ENCODE measurements at places on chromosomes 7 and 10.

DNA sequence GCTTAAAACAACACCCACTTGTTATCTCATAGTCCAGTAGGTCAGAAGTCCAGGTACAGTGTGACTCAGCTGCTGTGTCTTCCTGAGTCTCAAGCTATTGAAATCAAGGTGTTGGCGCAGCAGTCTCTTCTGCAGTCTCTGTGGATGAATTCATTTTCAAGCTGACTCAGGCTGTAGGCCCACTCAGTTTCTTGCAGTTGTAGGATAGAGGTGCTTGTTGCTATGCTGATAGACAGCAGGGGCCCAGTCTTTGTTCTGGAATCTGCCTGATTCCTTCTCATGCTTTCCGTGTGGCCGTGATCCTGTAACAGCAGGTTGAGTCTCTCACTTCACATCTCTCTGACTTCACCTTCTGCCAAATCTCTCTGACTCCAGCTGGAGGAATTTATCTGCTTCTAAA is 400.4 kb upstream of the POM121L12 start:
- H3K4me1 ChIP-seq: no peaks in the 10 kb centered on the region
- H3K27me3 ChIP-seq: no peaks in the 10 kb centered on the region
- no peak overlapping the region for H3K27ac ChIP-seq
- no peak for DNase-seq
- no peaks in the 10 kb centered on the region for H3K36me3 ChIP-seq
- H3K4me3 ChIP-seq: no peak overlapping the region

- peaks cover 30% of the 10 kb centered on the region for H3K27me3 ChIP-seq
- no peaks in the 10 kb centered on the region for H3K4me1 ChIP-seq
- no peak overlapping the region for H3K4me3 ChIP-seq
- H3K27ac ChIP-seq: no peak overlapping the region
Measured at GRCh38 chr10:77405771-77406241, 231.8 kb downstream of the KCNMA1 start.

GRCh38 chr7:110774071-110774470 is 316.9 kb upstream of the LRRN3 start:
- H3K27ac ChIP-seq: no peak overlapping the region
- H3K27me3 ChIP-seq: no peaks in the 10 kb centered on the region
- no peak overlapping the region for H3K4me3 ChIP-seq
- no peak for DNase-seq

DNA sequence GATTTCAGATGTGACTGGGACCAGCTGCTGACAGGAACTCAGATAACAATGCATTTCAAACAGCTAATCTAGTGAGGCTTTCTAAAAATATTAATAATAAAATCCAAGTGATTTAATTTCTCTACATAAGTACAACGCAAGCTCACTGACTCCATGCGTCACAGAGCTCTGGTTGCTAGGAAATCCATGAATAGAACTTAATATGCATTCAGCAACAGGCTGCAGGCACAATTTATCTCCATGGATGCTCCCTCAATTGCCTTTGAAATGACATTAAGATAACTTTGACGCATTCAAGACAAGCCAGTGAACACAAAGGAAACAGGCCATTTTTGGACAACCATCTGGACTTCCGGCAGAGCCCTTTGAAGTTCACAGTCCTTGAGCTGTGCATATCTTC is 118.7 kb upstream of the COL1A2 start:
- H3K36me3 ChIP-seq: no peaks in the 10 kb centered on the region
- no peak for DNase-seq
- H3K27ac ChIP-seq: no peak overlapping the region
- no peaks in the 10 kb centered on the region for H3K4me1 ChIP-seq
- no peaks in the 10 kb centered on the region for H3K27me3 ChIP-seq
- H3K4me3 ChIP-seq: no peak overlapping the region

DNA sequence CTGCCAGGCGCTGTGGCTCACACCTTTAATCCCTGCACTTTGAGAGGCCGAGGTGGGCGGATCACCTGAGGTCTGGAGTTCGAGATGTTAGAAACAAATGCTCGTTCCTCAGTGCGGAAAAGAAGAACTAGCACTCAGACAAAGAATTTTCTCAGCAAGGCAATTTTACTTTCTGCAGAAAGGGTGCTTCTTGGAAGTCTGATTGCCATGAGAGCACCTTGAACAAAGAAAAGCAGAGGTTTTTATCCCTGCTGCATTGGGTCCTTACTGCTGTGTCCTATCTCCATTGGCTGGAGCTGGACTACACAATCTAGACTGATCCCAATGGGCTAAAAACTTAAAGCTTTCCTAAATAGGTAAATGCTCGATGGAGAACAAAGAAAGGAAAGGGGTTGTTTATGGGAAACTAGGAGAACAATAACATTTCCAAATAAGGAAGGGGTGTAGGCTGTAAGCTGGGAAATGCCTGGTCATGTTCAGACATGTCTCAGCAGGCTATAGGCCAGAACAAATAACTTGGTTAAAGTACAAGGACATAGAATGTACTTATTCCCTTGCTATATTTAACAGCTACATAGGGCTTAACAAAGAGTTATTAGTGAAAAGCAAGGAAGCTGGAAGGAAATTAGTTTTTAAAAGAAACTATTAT is 26.1 kb upstream of the ACTR3B start:
- no peak overlapping the region for H3K27ac ChIP-seq
- DNase-seq: no peak
- no peaks in the 10 kb centered on the region for H3K4me1 ChIP-seq
- peaks cover 3% of the 10 kb centered on the region for H3K36me3 ChIP-seq
- H3K27me3 ChIP-seq: peaks cover 5% of the 10 kb centered on the region
- H3K4me3 ChIP-seq: no peak overlapping the region

GRCh38 chr7:29915481-29916215 is 74.0 kb downstream of the SCRN1 start:
- H3K27me3 ChIP-seq: peaks cover 44% of the 10 kb centered on the region
- no peaks in the 10 kb centered on the region for H3K36me3 ChIP-seq
- H3K27ac ChIP-seq: no peak overlapping the region
- no peaks in the 10 kb centered on the region for H3K4me1 ChIP-seq

- DNase-seq: no peak
- no peaks in the 10 kb centered on the region for H3K36me3 ChIP-seq
- H3K27ac ChIP-seq: no peak overlapping the region
- peaks cover 5% of the 10 kb centered on the region for H3K27me3 ChIP-seq
Measured at GRCh38 chr10:129993621-129994020, 29.5 kb upstream of the EBF3 start.

DNA sequence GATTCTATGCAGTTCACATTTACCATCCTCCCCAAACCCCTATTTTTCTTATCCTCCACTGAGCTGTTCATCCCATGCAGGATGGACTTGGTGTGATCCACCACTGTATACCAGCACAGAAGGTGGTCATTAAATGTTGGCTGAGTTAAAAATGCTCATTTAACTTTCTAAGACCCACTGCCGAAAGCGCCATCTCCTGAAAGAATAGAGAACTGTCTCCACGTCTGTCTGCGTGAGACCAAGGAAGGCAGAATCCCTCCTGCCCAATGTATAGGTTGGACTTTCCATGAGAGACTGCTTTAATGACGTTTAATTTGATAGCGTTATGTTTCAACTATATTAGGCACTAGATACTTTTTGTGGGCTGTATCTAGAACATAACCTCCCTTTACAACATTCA is 124.3 kb downstream of the GPAM start:
- H3K27ac ChIP-seq: no peak overlapping the region
- H3K4me1 ChIP-seq: no peaks in the 10 kb centered on the region
- H3K27me3 ChIP-seq: peaks cover 25% of the 10 kb centered on the region
- H3K36me3 ChIP-seq: no peaks in the 10 kb centered on the region

- H3K4me3 ChIP-seq: no peak overlapping the region
- DNase-seq: no peak
- H3K36me3 ChIP-seq: no peaks in the 10 kb centered on the region
- H3K4me1 ChIP-seq: peaks cover 5% of the 10 kb centered on the region
- H3K27ac ChIP-seq: no peak overlapping the region
- H3K27me3 ChIP-seq: no peaks in the 10 kb centered on the region
Measured at GRCh38 chr7:149883048-149883438, 9.3 kb downstream of the ATP6V0E2 start.

GRCh38 chr10:105837951-105838350 is 1196.9 kb downstream of the SORCS3 start:
- DNase-seq: no peak
- H3K4me1 ChIP-seq: peaks cover 7% of the 10 kb centered on the region
- peaks cover 2% of the 10 kb centered on the region for H3K36me3 ChIP-seq
- peak overlapping the region; percentile 19 for H3K27ac ChIP-seq
- H3K27me3 ChIP-seq: no peaks in the 10 kb centered on the region
- H3K4me3 ChIP-seq: peak overlapping the region; percentile 68

DNA sequence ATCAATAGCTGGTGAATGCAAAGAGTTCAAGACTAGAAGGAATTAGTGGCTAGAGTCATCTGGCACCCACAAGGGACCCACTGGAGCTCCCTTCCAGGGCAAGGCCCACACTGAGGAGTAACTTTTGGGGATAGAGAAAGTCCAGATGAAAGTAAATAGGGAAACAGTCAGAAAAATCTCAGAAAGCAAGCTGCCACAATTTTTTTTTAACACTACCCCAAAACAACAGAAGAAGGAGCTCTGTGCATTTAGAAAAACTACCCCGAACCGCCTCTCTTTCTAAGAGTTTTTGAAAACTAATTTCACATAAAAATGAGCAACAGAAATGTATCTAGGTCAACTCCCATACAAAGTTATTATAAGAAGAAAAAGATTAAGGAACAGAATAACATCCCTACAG is 42.2 kb downstream of the AOAH start:
- H3K36me3 ChIP-seq: no peaks in the 10 kb centered on the region
- peak overlapping the region; percentile 45 for H3K27ac ChIP-seq
- peaks cover 22% of the 10 kb centered on the region for H3K4me1 ChIP-seq
- no peaks in the 10 kb centered on the region for H3K27me3 ChIP-seq
- no peak overlapping the region for H3K4me3 ChIP-seq

- H3K27me3 ChIP-seq: peaks cover 48% of the 10 kb centered on the region
- DNase-seq: no peak
- H3K4me1 ChIP-seq: peaks cover 4% of the 10 kb centered on the region
- peaks cover 2% of the 10 kb centered on the region for H3K36me3 ChIP-seq
- no peak overlapping the region for H3K27ac ChIP-seq
Measured at GRCh38 chr10:48500771-48501170, 104.1 kb downstream of the ARHGAP22 start.

DNA sequence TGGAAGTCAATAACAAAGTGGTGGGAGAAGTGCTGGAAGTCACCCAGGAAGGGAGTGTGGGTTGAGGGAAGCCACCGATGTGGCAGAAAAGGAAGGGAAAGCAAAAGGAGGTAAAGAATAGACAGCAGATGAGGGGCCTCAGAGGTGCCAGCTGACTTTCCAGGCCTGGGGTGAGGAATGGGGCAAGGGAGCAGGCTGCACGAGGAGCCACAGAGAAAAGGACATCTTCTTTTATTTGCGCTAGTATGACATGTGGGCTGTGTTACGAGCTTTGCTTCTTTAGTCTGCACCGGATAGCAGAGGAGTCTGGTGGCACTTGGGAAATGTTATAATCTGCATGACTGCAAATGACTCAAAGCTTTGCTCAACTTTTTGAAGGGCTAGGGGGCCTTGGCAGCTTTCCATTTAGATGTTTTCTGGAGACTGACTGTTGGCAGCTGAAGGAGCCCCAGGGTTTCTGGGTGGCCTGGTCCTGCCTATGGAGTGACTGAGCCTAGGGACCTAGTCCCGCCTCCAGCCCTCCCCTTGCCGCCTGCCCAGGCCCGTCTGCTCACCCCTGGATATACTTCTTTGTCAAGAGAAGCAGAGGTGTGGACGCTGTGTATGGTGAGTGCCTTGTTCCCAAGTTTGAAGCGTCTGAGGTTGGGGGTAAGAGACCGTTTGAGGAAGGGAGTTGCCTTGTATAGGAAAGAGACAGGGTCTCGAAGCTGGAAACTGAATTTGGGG is 5.1 kb downstream of the PRXL2A start:
- peaks cover 14% of the 10 kb centered on the region for H3K4me1 ChIP-seq
- no peak for DNase-seq
- no peaks in the 10 kb centered on the region for H3K36me3 ChIP-seq

DNA sequence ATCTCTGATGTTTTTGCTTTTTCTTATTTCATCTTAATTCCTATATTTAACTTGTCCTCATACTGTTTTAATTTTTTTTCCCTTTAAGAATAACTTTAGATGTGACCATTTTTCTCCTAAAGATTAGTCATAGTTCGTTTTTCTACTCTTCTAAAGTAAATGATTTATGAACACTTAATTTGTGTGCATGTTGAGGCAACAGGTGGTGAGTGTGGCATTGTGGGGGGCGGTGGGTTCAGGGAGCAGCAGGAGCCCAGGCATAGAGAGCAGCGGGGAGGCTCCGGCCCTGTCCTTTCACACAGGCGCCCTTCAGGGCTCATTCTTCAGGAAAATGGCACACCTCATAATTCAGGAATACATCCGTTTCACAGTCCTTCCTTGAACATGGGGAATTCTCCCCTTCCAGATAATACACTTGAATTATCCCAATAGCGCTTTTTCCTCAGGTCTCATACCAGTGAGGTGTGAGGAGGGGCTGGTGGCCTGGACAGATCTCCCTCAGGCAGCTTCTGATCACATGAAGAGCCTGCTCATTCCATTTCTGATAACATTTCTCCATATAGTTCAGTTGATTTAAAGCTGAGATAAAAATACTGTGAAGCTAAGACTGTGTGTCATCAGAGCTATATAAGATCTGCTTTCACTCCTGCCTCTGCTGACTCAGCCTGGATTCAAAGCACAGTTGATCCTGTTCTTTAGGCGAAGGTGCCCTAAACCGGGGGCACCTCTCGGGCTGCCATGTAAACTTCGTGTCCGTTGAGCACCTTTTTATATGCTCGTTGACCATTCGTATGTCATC is 40.2 kb downstream of the CUL1 start:
- peaks cover 6% of the 10 kb centered on the region for H3K36me3 ChIP-seq
- peaks cover 10% of the 10 kb centered on the region for H3K4me1 ChIP-seq
- H3K27ac ChIP-seq: peak overlapping the region; percentile 19
- H3K27me3 ChIP-seq: no peaks in the 10 kb centered on the region
- no peak overlapping the region for H3K4me3 ChIP-seq

DNA sequence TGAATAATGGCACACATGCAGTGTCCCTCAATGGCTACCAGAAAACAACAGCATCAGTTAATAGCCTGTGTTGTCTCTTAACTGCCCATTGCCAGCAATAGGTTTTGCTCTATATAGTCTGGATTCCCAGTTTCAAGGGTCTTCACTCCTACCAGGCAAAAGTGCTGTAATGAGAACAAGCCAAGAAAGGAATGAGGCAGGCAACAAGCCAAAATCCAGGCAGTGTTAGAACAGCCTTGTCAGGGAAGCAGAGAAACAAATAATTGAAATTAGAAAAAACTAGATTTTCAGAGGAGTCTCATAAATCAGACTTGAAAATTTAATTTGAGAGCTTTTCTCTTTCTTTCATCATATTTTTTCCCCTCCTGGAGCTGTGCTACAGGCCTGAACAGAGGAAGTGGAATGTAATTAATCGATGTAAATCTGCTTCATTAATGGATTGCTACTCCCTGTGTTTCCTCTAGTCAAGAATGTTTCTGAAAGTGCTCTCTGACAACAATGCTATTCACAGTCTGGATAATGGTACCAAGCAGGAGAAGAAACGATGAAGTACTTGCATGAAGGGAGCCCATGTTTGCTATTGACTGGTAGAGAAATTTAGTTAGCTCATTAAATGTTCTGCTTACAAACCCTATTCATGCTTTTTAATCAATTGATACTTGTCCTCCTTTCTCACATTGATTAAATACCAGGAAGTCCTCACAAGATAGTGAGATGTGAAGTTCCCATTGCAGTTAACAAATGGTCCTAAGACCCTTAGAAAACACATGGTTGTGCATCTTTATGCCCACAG is 202.0 kb upstream of the LRRTM3 start:
- DNase-seq: no peak
- no peak overlapping the region for H3K27ac ChIP-seq
- no peaks in the 10 kb centered on the region for H3K27me3 ChIP-seq
- H3K4me3 ChIP-seq: no peak overlapping the region
- H3K4me1 ChIP-seq: no peaks in the 10 kb centered on the region
- no peaks in the 10 kb centered on the region for H3K36me3 ChIP-seq

Data from T-helper 17 cell (primary cell).